ENCODE measurements at places on chromosomes 1 and 21. TPM values are rescaled to one million over a fixed set of nuclear protein-coding genes. Genes with fewer than 3 reads are reported as not detected.

Gene OR10J5
- polyA plus RNA-seq: not detected

Gene SPRR3
- 0.21 TPM for polyA plus RNA-seq

Gene AXDND1
- 0.42 TPM for polyA plus RNA-seq

Gene RNPEP
- polyA plus RNA-seq: 66.3 TPM

Gene SLC44A5
- 7.4 TPM for polyA plus RNA-seq

GRCh38 chr1:112267929-112268328 lies 128.1 kb upstream of the CTTNBP2NL start:
- DNase-seq: no peak

DNA sequence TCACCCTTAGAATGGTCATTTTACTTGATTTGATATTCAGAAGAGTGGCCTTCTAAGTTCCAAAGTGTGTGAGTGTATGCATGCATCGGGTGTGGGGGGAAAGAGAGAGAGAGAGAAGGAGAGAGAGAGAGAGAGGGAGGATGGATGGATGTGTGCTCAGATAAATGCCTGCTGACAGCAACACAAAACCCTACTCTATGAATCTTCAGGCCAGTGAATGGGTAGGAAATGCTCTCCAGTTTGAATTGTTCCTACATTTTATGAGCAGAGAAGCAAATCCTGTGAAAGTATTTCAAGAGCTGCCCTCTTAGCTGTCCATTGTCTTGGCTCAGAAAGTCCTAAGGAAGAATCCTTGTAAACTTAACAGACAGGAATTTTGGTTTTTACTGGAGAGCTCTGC lies 7.4 kb downstream of the JAM2 start:
- no peak for DNase-seq

DNA sequence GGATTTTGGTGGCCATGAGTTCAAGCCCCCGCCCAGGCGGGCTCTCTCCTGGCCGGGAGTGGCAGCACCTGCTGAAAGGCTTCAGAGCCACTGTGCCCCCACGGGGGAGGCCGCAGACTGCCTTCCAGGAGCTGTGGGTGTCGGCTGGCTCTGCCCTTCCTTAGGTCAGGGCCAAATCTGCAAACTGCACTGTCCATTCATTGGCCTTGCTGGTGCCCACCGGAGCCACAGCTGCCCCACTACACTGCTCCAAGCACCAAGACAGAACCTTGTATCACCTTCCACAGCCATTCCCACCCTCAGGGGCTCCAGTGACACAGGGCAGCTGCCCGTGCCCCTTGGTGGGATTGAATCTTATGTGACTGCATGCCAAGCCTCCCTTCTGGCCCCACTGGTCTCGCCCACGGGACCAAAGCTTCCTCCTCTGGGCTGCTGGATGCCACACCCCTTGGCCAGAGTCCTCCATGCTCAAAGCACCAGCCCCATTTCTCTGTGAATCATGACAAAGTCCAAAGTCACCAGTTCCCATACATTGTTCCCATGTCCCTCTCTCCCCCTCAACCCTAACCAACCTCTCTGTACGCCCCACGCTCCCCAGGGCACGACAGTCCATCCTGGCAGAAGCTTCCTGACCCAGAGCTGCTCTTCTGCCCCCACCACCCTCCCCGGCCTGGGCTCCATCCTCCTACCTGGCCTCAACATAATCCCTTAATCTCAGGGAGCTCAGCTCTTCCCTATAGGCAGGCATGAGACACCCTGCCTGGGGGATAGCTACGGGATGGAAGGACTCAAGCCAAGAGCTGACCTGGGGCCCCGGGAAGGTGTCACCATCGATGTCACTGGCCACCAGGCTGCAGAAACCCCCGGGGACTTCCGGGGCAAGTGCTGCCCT lies 20.9 kb upstream of the GPR153 start:
- DNase-seq: no peak

DNA sequence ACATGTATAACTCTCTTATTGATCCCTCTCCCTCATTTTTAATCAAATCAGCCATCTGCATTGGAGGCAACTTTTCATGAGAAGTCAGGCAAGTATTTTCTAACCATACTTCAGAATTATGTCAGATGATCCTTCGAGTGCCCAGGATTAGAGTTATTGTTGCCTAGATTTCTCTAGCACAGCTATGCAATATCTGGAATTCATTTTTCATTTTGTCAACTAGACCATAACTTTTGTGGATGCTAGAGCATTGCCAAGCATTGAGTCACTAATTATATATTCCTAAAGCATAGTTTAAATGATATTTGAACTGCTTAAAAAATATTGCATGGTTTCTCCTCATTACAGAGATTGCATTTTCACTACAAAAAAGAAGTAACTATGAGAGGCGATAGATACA lies 21.2 kb downstream of the HFM1 start:
- no peak for DNase-seq

DNA sequence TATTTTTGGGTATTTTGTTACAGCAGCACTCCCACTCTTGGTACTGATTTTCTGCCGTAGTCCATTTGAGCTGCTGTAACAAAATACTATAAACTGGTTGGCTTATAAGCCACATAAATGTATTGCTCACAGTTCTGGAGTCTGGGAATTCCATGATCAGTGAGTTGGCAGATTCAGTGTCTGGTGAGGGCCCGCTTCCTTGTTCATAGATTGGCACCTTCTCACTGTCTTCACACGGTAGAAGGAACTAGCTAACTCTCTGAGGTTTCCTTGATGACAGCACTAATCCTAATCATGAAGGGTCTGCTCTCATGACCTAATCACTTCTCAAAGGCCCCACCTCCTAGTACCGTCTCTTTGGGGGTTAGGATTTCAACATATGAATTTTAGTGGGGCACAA lies 85.2 kb downstream of the HHAT start:
- no peak for DNase-seq

- no peak for DNase-seq
Measured at GRCh38 chr1:219582296-219582695, 30.6 kb downstream of the ZC3H11B start.

- no peak for DNase-seq
Measured at GRCh38 chr1:239677362-239677761, 291.0 kb downstream of the CHRM3 start.
